Activated gamma-delta T cell (primary cell): ENCODE measurements at places on chromosomes 7 and 10.

GRCh38 chr10:19719284-19719683 is 96.9 kb upstream of the PLXDC2 start:
- no peak for DNase-seq

DNA sequence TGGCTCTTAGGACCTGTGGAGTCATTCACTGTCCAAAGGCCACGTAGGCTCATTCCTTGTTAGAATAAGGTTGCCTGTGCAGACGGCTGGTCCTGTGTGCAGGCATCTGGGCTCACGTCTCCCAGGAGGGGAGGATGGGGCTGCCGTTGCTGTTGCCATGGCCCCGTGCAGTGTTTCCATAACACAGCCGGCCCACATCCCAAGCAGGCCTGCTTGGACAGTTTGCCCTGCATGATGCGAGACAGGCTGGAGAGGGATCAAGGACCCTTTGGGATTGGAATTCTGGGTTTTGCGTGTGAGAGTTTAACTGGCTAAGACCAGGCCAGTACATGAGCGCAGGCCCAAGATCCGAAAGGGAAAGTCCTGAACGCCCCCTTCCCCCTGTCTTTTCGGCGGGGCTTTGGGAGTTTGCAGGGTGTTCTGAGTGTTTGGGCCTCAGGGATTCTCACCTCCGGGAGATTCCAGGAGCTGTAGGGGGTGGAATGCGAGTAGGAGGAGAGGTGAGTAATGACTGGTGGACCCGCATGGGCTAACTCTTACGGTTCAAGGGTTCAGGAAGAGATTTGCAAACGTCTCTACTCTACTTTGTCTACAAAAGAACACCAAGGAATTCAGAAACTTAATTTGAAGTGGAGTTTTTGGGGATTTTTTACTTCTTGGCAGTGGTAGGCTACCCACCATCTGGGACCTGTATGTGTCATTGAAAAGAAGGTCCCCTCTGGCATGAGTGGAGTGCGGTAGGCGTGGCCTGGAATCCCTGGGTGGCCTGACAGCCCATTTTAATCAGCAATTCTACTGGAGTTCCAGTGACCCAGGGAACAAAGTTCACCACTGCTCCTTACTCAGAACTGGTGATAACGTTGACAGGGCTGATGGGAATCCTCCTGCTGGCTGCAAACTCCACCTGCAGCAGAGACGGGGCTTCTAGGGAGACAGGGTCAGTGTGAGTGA is 125.4 kb downstream of the ITIH5 start:
- DNase-seq: no peak

DNA sequence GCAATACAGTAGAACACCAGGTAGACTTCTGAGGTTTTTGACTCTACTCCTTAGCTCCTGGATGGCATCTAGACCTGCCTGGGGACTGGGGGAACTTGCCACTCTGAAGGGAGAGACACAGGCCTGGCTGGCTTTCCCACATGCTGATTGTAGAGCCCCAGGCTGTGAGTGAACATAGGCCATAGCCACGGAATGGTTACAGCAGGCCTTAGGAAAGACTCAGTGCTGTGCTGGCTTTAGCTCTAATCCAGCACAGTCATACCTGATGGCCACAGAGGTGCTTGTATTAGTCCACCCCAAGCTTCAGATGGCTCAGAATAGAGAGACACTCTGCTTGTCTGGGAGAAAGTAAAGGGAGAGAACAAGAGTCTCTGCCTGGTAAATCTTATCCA is 35.0 kb upstream of the ARHGAP12 start:
- no peak for DNase-seq

DNA sequence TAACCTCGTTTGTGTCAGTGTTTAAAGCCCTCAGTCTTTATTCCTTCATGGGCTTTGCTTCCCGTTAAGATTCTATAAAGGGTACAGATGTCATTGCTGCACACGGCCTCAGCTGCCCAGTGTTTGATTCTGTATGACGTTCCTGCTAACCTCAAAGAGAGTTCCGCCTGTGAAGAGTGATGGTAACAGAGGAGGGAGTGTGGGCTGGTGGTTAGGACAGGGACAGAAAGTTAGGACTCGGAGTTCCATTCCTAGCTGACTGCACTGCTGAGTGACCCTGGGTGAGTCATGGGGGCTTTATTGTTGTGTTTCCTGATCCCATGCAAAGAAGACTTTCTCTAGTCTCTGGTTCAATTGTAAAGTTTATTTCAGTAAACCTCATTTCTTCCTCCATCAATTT is 227.1 kb downstream of the DYNC1I1 start:
- DNase-seq: no peak

- DNase-seq: no peak
Observed at GRCh38 chr10:25078658-25079431, 62.4 kb downstream of the THNSL1 start.

- no peak for DNase-seq
Observed at GRCh38 chr10:116207690-116208089, 65.3 kb downstream of the GFRA1 start.

- no peak for DNase-seq
Observed at GRCh38 chr7:26857506-26858240, 6.7 kb downstream of the SKAP2 start.

GRCh38 chr7:66362136-66362535 is 157.0 kb downstream of the TPST1 start:
- DNase-seq: no peak
